ENCODE measurements at places on chromosomes 4 and X.

- DNase-seq = no peak
These were observed 33.5 kb downstream of the ARHGEF9 start for GRCh38 chrX:63751481-63751880.

GRCh38 chr4:163110442-163110841 lies 56.2 kb downstream of the NAF1 start:
- no peak for DNase-seq

- DNase-seq = no peak
These were observed at the start of gene NUDT11 for GRCh38 chrX:51496501-51497291. TSS of gene NUDT11 (minus strand) at chrX:51496592. CDS start at chrX:51496444, 148 bp downstream.

- no peak for DNase-seq
These were observed 91.3 kb upstream of the WDR44 start for GRCh38 chrX:118254611-118255010.

- DNase-seq = no peak
These were observed 11.3 kb downstream of the FGFRL1 start for GRCh38 chr4:1022739-1023066.

DNA sequence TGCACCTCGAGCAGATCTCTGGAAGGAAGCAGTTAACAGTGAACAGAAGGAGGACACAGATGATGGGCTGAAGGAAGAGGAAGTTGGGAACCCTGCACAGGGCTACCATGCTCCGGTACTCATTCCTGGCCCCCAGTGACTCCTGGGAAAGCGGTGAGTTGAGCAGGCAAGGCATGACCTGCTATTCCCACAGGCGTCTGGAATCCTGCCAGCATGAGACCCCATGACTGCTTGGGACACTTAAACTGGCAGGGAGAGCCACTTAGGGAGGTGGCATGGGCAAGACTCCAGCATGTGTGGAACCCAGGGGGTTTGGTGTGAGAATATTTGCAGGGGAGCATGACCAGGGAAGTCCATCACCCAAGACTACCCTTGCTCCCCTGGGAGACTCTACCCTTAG lies 1056.4 kb upstream of the POU3F4 start:
- DNase-seq = no peak

DNA sequence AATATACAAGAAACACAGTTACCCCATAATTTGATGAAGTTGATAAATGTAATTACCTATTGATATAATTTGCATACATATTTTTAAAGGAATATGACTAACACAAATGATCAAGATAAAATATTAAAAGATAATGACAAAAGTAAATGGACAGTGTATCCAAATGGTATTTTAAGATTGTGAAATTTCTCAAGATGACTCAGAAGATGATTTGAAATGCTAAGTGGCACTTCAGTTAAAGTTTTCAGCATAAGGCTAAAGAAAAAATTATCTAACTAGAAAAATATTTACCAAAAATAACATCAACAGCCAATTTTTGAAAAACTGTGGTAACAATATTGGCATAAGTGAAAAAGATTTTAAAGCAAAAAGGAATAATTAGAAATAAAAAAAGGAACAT lies 248.4 kb upstream of the NDST4 start:
- no peak for DNase-seq

- DNase-seq = no peak
These were observed 283.6 kb upstream of the CTSO start for GRCh38 chr4:156237231-156237630.
